ENCODE measurements at places on chromosomes 2 and 18.

DNA sequence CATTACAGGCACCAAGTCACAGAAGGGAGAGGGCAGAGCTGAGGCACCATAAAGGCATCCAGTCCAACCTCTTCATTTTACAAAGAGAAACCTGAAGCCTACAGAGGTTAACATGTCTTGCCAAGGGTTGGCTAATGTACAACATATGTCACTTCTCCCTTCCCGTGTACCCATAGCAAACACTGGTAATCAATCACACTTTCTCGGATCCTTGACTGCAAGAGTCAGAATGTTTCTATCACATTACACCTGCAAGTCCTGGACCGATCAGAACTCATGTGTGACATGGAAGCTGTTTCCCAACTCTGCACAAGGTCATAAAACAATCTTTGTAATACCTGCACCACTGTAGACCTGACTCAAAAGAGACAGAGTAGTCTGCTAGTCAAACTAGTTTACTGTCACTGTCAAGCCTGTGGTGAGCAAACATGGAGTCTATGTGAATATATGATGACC, 6.0 kb downstream of the ANKRD44 start:
- DNase-seq: no peak

- no peak for DNase-seq
These were observed 263.2 kb downstream of the EXOC6B start for GRCh38 chr2:72562451-72563153.

DNA sequence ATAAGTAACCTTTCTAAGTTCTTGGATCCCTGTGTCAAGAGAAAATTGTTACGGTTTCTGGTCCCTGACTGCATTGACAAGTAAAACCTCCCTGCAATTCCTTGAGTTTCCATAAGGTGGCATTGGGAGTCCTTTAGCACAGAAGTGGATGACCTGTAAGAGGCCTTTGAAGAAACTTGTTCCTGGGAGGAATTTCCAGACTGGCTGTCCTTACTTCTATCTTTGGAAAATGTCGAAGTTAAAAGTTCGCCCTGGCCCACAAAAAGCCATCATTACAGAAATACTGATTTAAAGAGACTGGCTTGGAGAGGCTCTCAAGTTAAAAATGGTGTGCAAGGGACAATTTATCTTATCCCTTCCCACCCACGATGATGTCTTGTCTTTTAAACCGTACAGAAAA, 218.4 kb downstream of the CDH20 start:
- DNase-seq: no peak

GRCh38 chr2:226030788-226031646, 631.5 kb downstream of the NYAP2 start:
- no peak for DNase-seq

DNA sequence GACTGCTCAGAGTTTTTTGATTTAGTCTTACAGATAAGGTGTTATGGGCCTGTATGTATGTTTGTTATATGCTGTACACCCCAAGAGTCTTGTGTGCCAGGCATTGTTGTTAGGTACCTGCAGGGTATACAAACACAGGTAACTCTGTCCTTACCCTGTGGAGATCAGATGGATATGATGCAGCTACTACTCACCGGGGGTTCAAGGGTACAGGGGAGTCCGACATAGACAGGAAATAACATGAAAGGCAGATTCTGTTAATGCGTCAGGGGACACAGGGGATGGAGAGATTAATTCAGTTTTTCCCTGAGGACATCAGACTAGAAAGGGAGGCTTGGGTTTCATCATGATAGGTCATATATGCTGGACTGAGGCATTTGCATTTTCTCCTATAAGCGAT, 31.3 kb downstream of the TRAK2 start:
- DNase-seq: no peak

GRCh38 chr2:88252646-88253045, 82.5 kb downstream of the THNSL2 start:
- DNase-seq: no peak

DNA sequence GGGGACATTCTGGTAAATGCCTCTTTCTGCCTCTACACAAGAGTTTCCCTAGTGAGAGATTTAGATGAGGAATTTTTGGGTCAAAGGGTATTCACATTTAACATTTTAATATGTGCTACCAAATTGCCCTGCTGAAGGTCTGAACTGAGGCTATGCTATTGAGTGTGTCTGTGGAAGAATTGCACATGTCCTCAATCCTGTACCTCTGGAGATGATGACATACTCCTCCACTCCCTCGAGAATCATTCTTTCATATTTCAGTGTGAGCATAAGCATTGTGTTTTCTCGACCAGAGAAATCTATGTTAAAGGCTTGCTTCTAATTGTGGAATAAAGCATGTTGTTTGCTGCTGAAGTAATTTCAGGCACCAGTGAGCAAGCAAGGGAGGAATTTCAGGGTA, 110.5 kb downstream of the TSN start:
- no peak for DNase-seq

- DNase-seq: peak; percentile 56
These were observed 6.8 kb downstream of the THUMPD2 start for GRCh38 chr2:39772086-39772811.

GRCh38 chr2:70143314-70144150, 47.3 kb downstream of the C2orf42 start:
- DNase-seq: peak; percentile 57

- DNase-seq: no peak
These were observed 1481.6 kb upstream of the PIK3C3 start for GRCh38 chr18:40473221-40474029.

- no peak for DNase-seq
These were observed 136.1 kb downstream of the MCFD2 start for GRCh38 chr2:46779447-46779941.

- DNase-seq: no peak
These were observed at the start of gene L3MBTL4 for GRCh38 chr18:6414723-6415417. TSS of gene L3MBTL4 (minus strand) at chr18:6414911. CDS start at chr18:6311625, 103,286 bp downstream.

GRCh38 chr18:63578357-63578958, 8.7 kb upstream of the SERPINB13 start:
- peak; percentile 14 for DNase-seq

- no peak for DNase-seq
These were observed 46.8 kb downstream of the MYO3B start for GRCh38 chr2:170224692-170225294.

- DNase-seq: no peak
These were observed 260.4 kb downstream of the METTL4 start for GRCh38 chr18:2310886-2311285.

DNA sequence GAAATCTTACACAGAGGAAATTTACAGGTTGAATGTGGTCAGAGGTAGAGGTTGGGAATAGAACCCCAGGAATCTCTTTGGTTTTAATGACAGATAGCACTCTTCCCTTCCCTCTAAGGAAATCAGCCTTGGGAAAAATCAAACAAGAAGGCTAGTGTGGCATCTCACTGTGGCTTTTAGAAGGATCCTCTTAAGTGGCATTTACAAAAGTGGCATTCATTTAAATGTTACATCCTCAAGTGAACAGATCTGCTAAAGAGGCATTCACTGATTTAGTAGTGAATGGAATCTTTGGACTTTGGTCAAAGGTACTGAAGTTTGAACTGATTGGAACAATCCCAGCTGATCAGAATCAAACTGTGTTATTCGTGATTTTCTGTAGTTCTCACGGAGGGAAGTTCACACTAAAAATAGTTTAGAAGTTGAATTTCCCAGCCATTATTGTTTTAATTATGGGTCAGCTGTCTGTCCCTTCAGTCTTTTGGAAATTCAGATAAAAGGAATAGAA, 136.5 kb upstream of the FN1 start:
- DNase-seq: no peak

DNA sequence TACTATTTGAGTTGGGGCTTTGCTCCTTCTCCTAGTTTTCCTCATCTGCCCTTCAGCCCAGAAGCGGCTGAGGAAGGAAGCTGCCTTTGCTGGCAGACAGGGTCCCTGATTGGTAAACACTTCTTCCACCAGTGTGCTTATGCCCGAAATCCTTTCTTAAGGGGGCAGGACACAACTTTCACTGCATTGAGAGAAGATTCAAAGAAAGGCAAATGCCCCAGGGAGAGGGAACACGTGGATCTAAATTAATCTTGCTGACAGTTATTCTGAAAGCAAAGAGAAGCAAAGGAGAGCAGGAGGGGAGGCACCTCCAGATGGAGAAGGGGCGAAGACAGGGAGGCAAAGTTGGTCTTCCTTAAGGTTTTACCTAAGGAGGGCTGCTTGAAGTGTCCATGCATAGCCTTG, 92.1 kb upstream of the EFEMP1 start:
- DNase-seq: no peak

GRCh38 chr2:677959-678550, 849 bp upstream of the TMEM18 start:
- DNase-seq: no peak

GRCh38 chr2:235330775-235331451, 162.9 kb upstream of the AGAP1 start:
- no peak for DNase-seq

- DNase-seq: no peak
These were observed 18.6 kb downstream of the CMPK2 start for GRCh38 chr2:6846967-6847681.

- DNase-seq: no peak
These were observed 10.9 kb downstream of the GNLY start for GRCh38 chr2:85704800-85705679.

- no peak for DNase-seq
These were observed 286.3 kb downstream of the OSR1 start for GRCh38 chr2:19072161-19072560.

DNA sequence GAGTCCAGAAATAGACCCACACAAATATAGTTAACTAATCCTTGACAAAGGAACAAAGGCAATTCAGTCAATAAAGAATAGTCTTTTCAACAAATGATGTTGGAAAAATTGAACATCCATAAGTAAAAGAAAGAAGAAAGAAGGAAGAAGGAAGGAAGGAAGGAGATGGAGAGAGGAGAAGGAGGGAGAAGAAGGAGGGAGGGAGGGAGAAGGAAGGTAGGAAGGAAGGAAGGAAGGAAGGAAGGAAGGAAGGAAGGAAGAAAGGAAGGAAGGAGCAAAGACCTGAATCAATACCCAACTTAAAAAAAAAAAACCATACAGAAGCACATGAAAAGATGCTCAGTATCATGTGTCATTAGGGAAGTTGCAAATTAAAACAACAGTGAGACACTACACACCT, 148.3 kb downstream of the ATL2 start:
- DNase-seq: no peak

GRCh38 chr2:169961911-169962310, 134.7 kb downstream of the UBR3 start:
- no peak for DNase-seq

DNA sequence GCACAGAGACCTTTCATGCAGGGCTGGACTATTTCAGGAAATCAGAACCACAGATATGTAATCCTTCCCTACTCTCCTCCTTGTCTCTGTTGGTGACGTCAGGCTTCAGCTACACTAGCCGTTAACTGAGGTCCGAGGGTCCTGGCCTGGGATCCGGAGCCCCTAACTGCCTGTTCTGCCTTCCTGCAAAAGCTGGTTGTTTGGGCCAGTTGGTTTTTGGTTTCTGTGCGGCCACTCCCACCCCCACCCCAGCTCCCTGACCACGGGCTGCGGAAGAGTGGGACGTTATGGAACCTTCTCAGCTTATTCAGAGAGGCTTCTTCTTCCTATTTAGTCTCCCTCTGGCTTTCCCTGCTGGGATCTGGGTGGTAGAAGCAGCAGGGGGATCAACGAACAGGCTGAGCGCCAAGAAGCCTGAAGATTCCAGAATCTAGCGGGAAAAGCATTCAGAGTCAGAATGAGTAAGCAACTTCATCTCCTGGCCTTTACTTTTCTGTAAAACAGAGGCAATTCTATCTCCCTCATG, 49.3 kb upstream of the ROCK2 start:
- DNase-seq: no peak

GRCh38 chr2:43214253-43214652, 12.2 kb downstream of the ZFP36L2 start:
- no peak for DNase-seq

DNA sequence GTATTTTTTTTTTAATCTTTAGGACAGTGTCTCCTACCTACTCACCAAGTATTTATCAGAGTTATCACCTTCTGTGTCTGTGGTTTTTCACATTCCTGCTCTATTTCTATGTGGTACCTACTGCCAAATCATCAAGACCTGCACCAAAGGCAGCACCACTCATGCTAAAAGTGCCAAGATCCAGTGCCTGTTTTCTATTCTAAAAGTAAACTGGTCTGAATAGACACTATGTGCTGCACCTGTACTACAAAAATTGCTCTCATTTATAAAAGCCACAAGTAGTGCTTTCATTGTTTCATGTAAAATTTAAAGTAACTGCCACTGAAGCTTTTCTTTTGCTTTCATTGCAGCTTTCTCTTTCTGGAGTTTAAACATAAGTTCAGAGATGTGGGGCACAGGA, 103.9 kb upstream of the GULP1 start:
- DNase-seq: no peak

DNA sequence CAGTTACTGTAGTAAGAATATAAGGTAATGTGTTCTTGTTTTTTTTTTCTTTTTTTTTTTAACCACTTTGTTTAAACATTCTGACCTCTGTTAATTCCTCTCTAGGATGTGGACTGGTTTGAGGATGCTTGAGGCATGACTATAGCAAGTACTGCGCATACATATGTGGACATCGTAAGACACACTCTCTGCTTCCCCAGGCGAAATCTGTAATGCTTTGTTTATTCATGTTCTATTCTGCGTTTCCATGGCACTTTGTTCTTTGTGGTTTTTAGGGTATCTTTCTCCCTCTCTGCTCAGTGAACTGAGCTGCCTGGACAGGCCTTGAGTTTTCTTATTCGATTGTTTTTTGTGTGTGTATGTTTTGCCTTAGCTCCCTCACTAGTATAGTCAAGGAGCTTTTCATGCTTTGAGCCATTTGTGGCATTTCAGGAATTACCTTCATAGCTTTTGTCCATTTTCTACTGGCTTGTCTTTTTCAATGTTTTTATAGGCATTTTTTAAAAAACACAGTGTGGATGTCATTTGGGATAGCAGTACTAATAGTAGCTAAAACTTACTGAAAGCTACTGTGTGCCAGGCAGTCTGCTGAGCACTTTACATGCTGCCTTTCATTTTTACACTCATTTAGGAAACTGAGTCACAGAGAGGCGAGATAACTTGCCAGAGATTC, 1.9 kb upstream of the SH3BP4 start:
- no peak for DNase-seq

DNA sequence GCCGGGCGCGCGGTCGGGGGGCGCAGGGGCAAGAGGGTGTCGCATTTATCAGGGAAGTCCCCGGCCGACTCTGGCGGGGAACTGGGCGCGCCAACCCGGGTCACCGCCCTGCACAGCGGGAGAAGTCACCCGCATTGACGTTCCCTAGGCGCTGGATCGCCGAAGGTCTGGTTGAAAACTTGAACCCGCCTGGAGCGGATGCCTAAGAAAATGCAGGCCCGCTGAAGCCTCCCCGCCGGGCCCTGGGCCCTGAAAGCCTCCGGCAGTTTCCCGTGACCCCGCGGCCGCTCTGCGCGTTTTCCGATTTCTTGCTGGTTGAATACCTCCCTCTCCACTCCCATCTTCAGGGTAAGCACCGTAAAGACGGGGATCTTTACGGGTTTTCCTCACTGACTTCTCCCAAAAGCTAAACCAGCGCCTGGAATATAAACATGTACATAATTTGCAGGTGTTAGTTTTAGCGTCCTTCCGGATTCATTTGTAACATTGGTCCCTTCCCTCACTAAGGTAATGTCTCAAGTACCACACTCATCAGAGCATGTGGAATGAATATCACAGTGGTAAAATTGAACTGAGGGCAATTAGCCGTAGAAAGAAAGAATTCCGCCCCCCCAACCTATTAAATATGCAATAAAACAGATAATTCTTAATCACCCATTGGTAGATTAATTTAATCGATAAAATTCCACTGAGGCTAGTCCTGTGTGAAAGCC, 675 bp upstream of the SPIRE1 start:
- DNase-seq: peak; percentile 24
